AG09319 (cell line): ENCODE measurements at places on chromosomes 6 and 20.

DNA sequence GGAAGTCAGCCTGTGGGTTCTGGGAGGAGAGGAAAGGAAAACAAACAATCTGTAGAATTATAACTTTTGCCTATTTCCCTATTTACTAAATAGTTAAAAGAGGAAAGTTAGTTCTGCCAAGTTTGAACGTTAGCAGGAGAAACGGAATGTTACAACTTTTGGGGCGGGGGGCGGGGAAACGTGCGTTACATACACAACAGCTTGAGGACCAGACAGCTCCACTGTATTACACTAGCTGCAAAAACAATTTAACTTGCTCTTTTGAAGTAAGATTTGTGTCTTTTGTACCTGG lies 498 bp upstream of the PRDM1 start:
- no peak for DNase-seq

DNA sequence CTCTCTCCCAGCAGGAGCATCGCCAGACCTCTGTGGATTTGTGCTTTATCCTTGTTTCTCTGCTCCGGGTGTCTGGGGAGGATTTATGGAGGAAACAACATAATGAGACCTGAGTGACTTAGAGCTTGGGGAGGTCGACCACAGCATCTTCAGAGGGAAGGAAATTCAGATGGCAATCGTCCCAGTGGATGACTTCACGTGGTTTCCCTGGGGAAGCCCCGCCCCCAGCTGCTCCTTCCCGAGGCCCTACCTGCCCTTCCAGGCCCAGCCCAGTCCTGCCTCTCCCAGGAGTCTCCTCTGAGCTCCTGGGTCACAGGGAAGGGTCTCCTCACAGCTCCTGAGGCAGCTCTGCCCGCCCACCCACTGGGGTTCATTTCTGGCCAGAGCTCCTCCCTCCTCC lies 430.3 kb upstream of the SULF2 start:
- DNase-seq = no peak

DNA sequence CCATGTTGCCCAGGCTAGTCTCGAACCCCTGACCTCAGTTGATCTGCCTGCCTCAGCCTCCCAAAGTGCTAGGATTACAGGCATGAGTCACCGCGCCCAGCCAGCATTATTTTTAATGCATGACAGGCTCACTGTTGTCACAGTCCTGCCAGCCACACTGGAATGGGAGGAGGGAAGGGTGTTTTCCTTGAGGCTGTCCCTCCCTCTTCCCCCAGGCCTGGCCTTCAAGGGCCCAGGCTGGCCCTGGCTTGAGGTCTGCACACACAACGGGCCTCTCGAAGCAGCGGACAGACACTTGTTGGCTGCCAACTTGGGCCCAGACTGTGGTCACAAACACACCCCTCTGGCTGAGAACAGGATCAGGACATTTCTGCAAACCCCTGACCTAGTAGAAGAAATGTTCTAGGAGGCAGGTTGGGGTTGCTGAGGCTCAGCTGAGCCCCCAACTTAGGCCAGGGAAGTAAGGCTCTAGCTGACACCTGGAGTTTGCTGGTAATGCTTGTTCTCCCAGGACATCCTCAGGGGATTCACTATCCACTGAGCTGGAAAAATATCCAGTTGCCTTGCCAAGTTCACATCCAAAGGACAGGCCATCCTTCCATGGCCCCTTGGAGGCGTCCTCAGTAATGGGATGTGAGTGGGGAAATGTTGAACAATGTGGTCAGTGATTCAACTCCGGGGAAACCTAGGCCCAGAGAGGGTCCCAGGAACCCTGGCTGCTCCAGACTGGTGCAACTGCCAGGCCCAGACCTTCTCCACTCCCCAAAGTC lies 9.9 kb downstream of the SNTA1 start:
- DNase-seq = no peak

DNA sequence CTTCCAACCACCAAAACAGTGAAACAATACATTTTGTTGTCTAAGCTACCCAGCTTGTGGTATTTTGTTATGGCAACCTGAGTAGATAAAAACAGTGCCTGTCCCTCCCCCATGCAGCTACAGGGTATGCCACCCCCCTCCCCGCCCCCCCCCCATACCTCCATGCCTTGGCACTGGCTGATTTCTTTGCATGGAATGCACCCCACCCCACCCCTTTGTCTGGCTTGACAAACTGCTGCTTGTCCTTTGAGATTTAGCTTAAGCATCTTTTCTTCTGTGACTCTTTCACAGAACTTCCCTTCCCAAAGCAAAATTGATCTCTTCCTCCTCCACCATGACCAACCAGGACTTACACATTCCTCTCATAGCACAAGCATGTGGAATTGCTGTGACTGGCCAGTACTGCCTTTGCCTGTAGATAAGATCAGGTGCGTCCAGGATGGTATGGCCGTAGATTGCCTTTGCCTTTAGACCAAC lies 64.6 kb upstream of the ADGRF1 start:
- DNase-seq = no peak

GRCh38 chr6:3090013-3090412 lies 21.7 kb downstream of the RIPK1 start:
- DNase-seq = no peak

DNA sequence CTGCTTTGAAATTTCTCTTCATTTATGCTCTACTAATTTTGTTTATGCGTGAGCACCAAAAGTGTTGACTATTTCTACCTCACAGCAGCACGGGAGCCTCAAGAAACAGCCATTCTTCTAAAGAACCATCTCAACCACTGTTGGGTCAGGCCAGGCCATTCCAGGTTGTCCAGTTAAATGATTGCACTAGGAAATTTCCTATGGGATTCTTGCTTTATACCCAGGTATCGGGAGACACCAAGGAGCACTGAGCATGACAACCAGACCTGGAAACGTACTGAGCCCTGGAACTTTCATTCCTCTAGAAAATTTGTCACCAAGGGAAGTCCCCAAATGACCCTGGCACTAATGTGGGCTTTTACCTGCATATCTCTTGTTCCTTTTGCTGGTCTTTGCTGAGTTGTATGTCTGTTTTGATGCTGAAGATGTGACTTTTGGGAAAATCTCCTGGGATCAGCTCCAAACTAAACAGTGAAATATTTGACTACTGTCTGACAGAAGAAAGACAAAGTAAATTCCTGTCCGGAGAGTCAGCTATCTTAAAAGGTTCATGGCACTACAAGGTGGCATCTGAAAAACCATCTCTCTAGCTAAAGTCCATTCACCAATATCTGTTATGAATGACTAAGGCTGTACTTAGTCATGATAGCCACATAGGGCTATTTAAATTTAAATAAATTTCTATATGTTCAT lies 70.5 kb downstream of the SNAP25 start:
- no peak for DNase-seq

GRCh38 chr6:36856277-36856676 lies 17.0 kb upstream of the CPNE5 start:
- DNase-seq = no peak

GRCh38 chr20:2305946-2306345 lies 10.1 kb downstream of the TGM3 start:
- no peak for DNase-seq
